ENCODE measurements at places on chromosomes 4 and X. TPM values are rescaled to one million over a fixed set of nuclear protein-coding genes. Genes with fewer than 3 reads are reported as not detected.

Gene FAM47A
- not detected for total RNA-seq

Gene GNRHR
- total RNA-seq, result not detected

Gene CLIC2
- 4.0 TPM for total RNA-seq

Gene P2RY8
- 0.23 TPM for total RNA-seq

Gene ASMT
- total RNA-seq, result not detected

Gene KLKB1
- 0.15 TPM for total RNA-seq

Gene GPR34
- not detected for total RNA-seq

Gene BBS12
- total RNA-seq, result 2.5 TPM

Gene AMTN
- not detected for total RNA-seq

Gene DACH2
- not detected for total RNA-seq

Gene FANCB
- 1.5 TPM for total RNA-seq

Gene ATXN3L
- not detected for total RNA-seq

Gene CENPVL3
- not detected for total RNA-seq

Gene CHRDL1
- total RNA-seq, result 4.0 TPM

Gene VCX2
- total RNA-seq, result not detected

Gene ADRA2C
- total RNA-seq, result 0.93 TPM

Gene ZMAT1
- 1.6 TPM for total RNA-seq

Gene STARD8
- 12.7 TPM for total RNA-seq

Gene PAGE5
- total RNA-seq, result not detected
